Vagina (tissue), 2 donors: ENCODE measurements at places on chromosomes 7 and 10. TPM values are rescaled to one million over a fixed set of nuclear protein-coding genes. Genes with fewer than 3 reads are reported as not detected.
A peak's percentile ranks its signal among the peaks of the same experiment; 100 is the strongest.

AP3M1 gene
- 19.6 TPM for total RNA-seq

IMMP2L gene
- 13.3 TPM for total RNA-seq

GALNT17 gene
- total RNA-seq: 3.9 TPM

PCDH15 gene
- total RNA-seq: 0.25 TPM

NODAL gene
- not detected for total RNA-seq

PANK1 gene
- 10.3 TPM for total RNA-seq

- no peak overlapping the region for H3K27ac ChIP-seq
- no peaks in the 10 kb centered on the region for H3K36me3 ChIP-seq
- DNase-seq: no peak
- no peaks in the 10 kb centered on the region for H3K27me3 ChIP-seq
- no peaks in the 10 kb centered on the region for H3K4me1 ChIP-seq
These were observed 23.3 kb upstream of the TLX1 start for GRCh38 chr10:101107771-101108170.

DNA sequence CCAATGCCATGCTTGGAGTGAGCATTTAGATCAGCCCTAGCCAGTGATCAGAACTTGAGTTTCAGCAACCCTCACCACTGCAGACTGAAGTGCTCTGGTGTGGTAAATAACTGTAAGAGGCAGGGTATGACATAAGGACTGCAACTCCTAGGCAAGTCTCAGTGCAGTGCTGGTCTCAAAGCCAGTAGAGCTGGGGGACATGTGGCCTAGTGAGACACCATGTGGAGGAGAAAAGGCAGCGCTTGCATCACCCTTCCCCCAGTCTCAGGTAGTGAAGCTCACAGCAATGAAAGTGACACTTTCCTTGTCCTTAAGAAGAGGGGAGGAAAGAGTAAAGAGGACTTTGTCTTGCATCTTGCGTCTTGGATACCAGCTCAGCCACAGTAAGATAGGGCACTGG lies 386.8 kb upstream of the POT1 start:
- H3K36me3 ChIP-seq: no peaks in the 10 kb centered on the region
- no peaks in the 10 kb centered on the region for H3K27me3 ChIP-seq
- H3K27ac ChIP-seq: no peak overlapping the region
- H3K4me3 ChIP-seq: no peak overlapping the region
- DNase-seq: no peak

GRCh38 chr10:73906524-73907447 lies 4.1 kb upstream of the PLAU start:
- no peak overlapping the region for H3K4me3 ChIP-seq
- no peaks in the 10 kb centered on the region for H3K27me3 ChIP-seq
- H3K36me3 ChIP-seq: no peaks in the 10 kb centered on the region
- peaks cover 55% of the 10 kb centered on the region for H3K4me1 ChIP-seq
- DNase-seq: no peak

GRCh38 chr7:146412781-146413180 lies 296.2 kb downstream of the CNTNAP2 start:
- DNase-seq: no peak
- no peaks in the 10 kb centered on the region for H3K4me1 ChIP-seq
- no peak overlapping the region for H3K4me3 ChIP-seq

- H3K4me3 ChIP-seq: no peak overlapping the region
- no peaks in the 10 kb centered on the region for H3K4me1 ChIP-seq
- H3K27me3 ChIP-seq: no peaks in the 10 kb centered on the region
- no peaks in the 10 kb centered on the region for H3K36me3 ChIP-seq
- no peak overlapping the region for H3K27ac ChIP-seq
- DNase-seq: no peak
These were observed 72.4 kb downstream of the AGMO start for GRCh38 chr7:15489383-15489782.

DNA sequence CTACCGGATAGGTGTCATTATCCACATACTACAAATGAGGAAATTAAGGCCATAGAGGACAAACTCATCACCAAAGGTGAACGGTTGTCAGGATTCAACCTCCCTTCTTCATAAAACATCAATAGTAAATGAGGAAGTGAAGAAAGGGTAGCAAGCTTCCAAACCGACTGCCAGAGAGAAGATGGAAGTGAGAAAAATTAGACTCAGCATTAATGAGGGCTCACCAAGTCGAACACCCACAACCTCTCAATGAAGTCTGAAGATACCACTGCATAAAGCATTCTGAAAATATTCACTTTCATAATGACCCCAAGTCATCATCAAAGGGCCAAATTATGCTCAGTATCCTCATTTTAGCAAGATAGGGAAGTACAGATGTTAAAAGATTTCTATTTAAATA lies 29.6 kb downstream of the ABCB4 start:
- no peak for DNase-seq
- no peak overlapping the region for H3K27ac ChIP-seq
- no peaks in the 10 kb centered on the region for H3K27me3 ChIP-seq

- no peaks in the 10 kb centered on the region for H3K36me3 ChIP-seq
- no peaks in the 10 kb centered on the region for H3K27me3 ChIP-seq
- H3K4me1 ChIP-seq: peaks cover 43% of the 10 kb centered on the region
- no peak overlapping the region for H3K27ac ChIP-seq
These were observed 35.4 kb downstream of the JMJD1C start for GRCh38 chr10:63430091-63430998.

- no peaks in the 10 kb centered on the region for H3K27me3 ChIP-seq
- H3K4me3 ChIP-seq: no peak overlapping the region
- DNase-seq: no peak
- H3K4me1 ChIP-seq: no peaks in the 10 kb centered on the region
- H3K36me3 ChIP-seq: no peaks in the 10 kb centered on the region
These were observed 26.8 kb upstream of the HDAC9 start for GRCh38 chr7:18468795-18469194.

DNA sequence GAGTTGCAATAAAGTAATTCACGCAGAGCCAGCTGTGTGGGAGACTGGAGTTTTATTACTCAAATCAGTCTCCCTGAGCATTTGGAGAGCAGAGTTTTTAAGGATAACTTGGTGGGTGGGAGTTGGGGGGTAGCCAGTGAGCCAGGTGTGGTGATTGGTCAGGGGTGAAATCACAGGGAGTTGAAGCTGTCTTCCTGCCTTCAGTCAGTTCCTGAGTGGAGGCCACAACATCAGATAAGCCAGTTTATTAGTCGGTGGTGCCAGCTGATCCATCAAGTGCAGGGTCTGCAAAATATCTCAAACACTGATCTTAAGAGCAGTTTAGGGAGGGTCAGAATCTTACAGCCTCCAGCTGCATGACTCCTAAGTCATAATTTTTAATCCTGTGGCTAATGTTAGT lies 3.3 kb upstream of the CYP51A1 start:
- peaks cover 19% of the 10 kb centered on the region for H3K4me1 ChIP-seq
- H3K36me3 ChIP-seq: no peaks in the 10 kb centered on the region
- H3K4me3 ChIP-seq: no peak overlapping the region
- H3K27ac ChIP-seq: no peak overlapping the region
- no peak for DNase-seq
- no peaks in the 10 kb centered on the region for H3K27me3 ChIP-seq

GRCh38 chr7:147999962-148000361 lies 590.6 kb upstream of the C7orf33 start:
- H3K4me3 ChIP-seq: no peak overlapping the region
- H3K4me1 ChIP-seq: no peaks in the 10 kb centered on the region
- no peaks in the 10 kb centered on the region for H3K27me3 ChIP-seq
- H3K27ac ChIP-seq: no peak overlapping the region
- DNase-seq: no peak
- H3K36me3 ChIP-seq: no peaks in the 10 kb centered on the region

GRCh38 chr7:81161451-81162075 lies 242.7 kb upstream of the SEMA3C start:
- DNase-seq: no peak
- H3K27ac ChIP-seq: peak overlapping the region; percentile 37
- no peaks in the 10 kb centered on the region for H3K4me1 ChIP-seq
- no peaks in the 10 kb centered on the region for H3K27me3 ChIP-seq
- H3K36me3 ChIP-seq: no peaks in the 10 kb centered on the region

DNA sequence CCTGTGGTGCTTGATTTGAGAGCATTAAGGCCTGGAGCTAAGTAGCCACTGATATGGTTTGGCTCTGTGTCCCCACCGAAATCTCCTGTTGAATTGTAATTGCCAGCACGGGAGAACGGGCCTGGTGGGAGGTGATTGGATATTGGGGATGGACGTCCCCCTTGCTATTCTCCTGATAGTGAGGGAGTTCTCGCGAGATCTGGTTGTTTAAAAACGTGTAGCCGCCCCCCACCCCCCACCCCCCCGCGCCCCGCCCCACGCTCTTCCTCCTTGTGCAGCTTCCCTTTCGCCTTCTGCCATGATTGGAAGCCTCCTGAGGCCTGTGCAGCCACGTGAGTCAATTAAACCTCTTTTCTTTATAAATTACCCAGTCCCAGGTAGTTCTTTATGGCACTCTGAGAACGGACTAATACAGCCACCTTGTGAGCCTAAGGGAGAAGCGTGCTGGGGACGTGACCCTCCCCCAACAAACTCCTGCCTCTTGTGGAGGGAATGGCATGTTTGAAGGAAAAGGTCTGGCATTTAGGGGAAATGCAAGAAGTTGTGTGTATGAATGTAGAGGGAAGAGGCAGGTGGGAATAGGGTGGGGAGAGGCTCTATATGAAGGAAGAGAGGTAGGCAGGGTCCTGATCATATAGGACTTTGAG lies 118.0 kb upstream of the KMT2C start:
- H3K27me3 ChIP-seq: no peaks in the 10 kb centered on the region
- H3K4me1 ChIP-seq: no peaks in the 10 kb centered on the region
- no peak for DNase-seq
- no peak overlapping the region for H3K27ac ChIP-seq
- no peaks in the 10 kb centered on the region for H3K36me3 ChIP-seq
- no peak overlapping the region for H3K4me3 ChIP-seq

DNA sequence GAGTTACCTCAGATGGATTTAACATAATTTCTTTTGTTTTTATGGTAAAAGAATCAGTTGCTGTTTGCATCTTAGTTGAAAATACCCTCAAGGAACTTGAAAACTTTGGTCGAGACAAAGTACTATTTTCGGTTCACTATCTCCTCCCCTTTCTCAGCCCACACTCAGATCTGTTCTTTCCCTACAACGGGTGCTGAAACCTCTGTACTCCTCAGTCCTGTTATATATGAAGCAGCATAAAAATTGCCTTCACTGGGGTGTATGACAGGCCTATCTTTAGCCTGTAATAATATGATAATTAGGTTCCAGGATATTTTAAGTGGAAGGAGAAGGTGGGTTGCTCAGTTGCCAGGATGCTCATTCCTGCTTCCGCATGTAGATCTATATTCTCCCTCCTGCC lies 105.2 kb upstream of the NOBOX start:
- H3K4me1 ChIP-seq: no peaks in the 10 kb centered on the region
- H3K27me3 ChIP-seq: no peaks in the 10 kb centered on the region
- no peak overlapping the region for H3K4me3 ChIP-seq

DNA sequence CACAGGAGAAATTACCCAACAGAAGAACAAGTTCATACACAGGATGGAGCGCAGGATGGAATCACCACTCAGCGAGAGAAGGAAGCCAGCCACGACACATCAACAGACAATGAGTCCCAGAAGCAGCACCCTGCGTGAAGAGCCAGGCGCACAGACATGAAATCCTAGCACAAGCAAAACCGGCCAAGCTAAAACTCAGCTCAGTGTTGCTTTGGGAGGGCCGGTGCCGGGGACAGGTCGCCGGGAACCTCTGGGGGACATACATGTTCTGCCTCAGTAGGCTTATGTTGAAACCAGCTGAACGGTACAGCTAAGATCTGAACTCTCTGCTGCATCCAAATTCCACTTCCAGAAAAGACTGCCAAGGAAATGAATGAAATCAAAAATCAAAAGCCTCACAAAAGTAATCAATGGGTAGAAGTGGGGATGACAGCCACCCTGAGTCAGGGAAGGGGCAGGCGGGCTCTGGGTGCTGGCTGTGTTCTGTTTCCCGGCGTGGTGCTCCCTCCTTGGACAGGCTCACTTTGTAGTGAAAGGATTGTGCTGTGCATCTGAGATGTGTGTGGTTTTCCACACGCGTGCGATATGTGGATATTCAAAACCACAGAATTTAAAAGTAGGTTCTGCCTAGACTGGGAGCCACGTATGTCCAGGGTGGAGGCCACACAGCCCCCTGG lies 114.7 kb downstream of the PDGFA start:
- H3K4me1 ChIP-seq: no peaks in the 10 kb centered on the region
- no peak overlapping the region for H3K27ac ChIP-seq
- H3K36me3 ChIP-seq: no peaks in the 10 kb centered on the region
- H3K4me3 ChIP-seq: no peak overlapping the region
- no peaks in the 10 kb centered on the region for H3K27me3 ChIP-seq

- H3K4me1 ChIP-seq: peaks cover 26% of the 10 kb centered on the region
- no peaks in the 10 kb centered on the region for H3K36me3 ChIP-seq
- H3K27ac ChIP-seq: no peak overlapping the region
- H3K27me3 ChIP-seq: peaks cover 42% of the 10 kb centered on the region
- H3K4me3 ChIP-seq: no peak overlapping the region
- no peak for DNase-seq
These were observed 6.7 kb upstream of the MNX1 start for GRCh38 chr7:157017149-157017548.

DNA sequence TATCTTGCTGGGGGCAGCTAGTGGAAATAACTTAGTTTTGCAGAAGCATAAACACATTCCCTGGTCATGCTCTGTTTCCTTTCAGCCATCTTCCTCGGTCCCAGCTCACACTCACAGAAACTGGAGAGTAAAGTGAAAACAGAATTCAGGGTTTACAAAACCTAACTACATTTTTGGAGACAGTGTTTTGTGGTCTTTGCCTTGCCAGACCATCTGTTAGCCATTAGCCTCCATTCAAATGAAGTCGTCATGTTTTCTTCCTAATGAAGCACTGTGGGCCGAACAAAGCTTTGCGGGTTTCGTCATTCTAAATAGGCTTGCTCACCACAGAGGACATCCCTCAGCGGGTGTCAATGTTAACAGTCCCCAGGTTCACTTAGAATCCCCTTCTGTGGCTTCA lies 214.6 kb upstream of the TMEM72 start:
- no peak overlapping the region for H3K4me3 ChIP-seq
- no peaks in the 10 kb centered on the region for H3K36me3 ChIP-seq
- no peaks in the 10 kb centered on the region for H3K27me3 ChIP-seq

DNA sequence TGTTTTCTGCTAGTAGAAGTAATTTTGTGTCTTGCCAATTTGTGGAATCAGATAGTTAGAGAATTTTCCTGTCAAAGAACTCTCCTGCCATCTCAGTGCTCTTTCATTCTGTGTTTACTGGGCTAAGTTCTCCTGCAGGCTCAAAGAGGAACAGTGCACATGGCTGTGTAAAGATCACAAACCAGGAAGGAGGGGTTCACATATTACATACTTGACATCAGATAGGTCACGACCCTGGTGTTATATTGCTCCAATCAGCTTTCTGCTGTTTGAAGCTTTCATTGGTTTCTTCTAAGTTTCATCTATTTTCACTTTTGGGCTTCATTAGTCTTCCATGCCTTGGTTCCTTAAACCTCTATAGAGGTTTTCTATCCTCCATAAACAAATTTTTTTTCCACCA lies 13.5 kb upstream of the ELMO1 start:
- no peak for DNase-seq
- no peaks in the 10 kb centered on the region for H3K27me3 ChIP-seq
- no peak overlapping the region for H3K27ac ChIP-seq
- H3K36me3 ChIP-seq: no peaks in the 10 kb centered on the region

GRCh38 chr7:21962677-21963076 lies 17.0 kb upstream of the CDCA7L start:
- H3K36me3 ChIP-seq: no peaks in the 10 kb centered on the region
- H3K4me3 ChIP-seq: no peak overlapping the region
- no peak overlapping the region for H3K27ac ChIP-seq
